Caki2 (cell line): ENCODE measurements at places on chromosomes 12 and 14. TPM values are rescaled to one million over a fixed set of nuclear protein-coding genes. Genes with fewer than 3 reads are reported as not detected.

LBHD2 gene
- 7.5 TPM in 1 of 2 replicates, not detected in the other for total RNA-seq

DTX1 gene
- not detected in 2 replicates for total RNA-seq

FGF23 gene
- not detected in 2 replicates for total RNA-seq

GDF3 gene
- total RNA-seq = not detected in 2 replicates

TROAP gene
- total RNA-seq = 12.0 and 41.5 TPM in 2 replicates

NKX2-8 gene
- 2.4 and 5.5 TPM in 2 replicates for total RNA-seq

CCDC60 gene
- not detected in 2 replicates for total RNA-seq

MYH6 gene
- total RNA-seq = not detected in 2 replicates

SRSF5 gene
- total RNA-seq = 33.9 and 55.7 TPM in 2 replicates

TRIAP1 gene
- total RNA-seq = 75.7 and 92.8 TPM in 2 replicates

CIROP gene
- total RNA-seq = not detected in 2 replicates

SDR9C7 gene
- not detected in 2 replicates for total RNA-seq

MANSC4 gene
- total RNA-seq = not detected in 2 replicates

IFI27 gene
- 287 and 560 TPM in 2 replicates for total RNA-seq

MDGA2 gene
- not detected in 2 replicates for total RNA-seq

B4GALNT3 gene
- total RNA-seq = 1.9 and 8.1 TPM in 2 replicates

NTN4 gene
- total RNA-seq = 70.3 and 91.7 TPM in 2 replicates

SRRM4 gene
- total RNA-seq = not detected in 2 replicates

GLTP gene
- total RNA-seq = 24.2 and 25.0 TPM in 2 replicates

LRRC10 gene
- not detected in 2 replicates for total RNA-seq

IL26 gene
- total RNA-seq = not detected in 2 replicates

ARHGAP9 gene
- not detected in 2 replicates for total RNA-seq

GALNT16 gene
- not detected in 2 replicates for total RNA-seq

EIF2S3B gene
- total RNA-seq = 0.12 and 0.14 TPM in 2 replicates

SPRYD4 gene
- 1.7 and 3.0 TPM in 2 replicates for total RNA-seq

SERPINA9 gene
- not detected in 2 replicates for total RNA-seq

RNF34 gene
- 37.0 and 47.9 TPM in 2 replicates for total RNA-seq

ENDOU gene
- total RNA-seq = not detected in 2 replicates

DPPA3 gene
- total RNA-seq = not detected in 2 replicates

STAT2 gene
- 89.5 and 90.1 TPM in 2 replicates for total RNA-seq

LHX5 gene
- total RNA-seq = not detected in 2 replicates

FBLN5 gene
- not detected in 2 replicates for total RNA-seq

SMCO2 gene
- 0.78 TPM in 1 of 2 replicates, not detected in the other for total RNA-seq

BCL11B gene
- total RNA-seq = 0.03 TPM in 1 of 2 replicates, not detected in the other

PTPRB gene
- total RNA-seq = 2.8 and 3.2 TPM in 2 replicates

CLECL1 gene
- total RNA-seq = not detected in 2 replicates

MDM1 gene
- 13.8 and 18.6 TPM in 2 replicates for total RNA-seq

JAG2 gene
- 1.1 and 5.0 TPM in 2 replicates for total RNA-seq

IFI27L1 gene
- 6.6 and 21.8 TPM in 2 replicates for total RNA-seq

DIO2 gene
- not detected in 2 replicates for total RNA-seq

CRACR2A gene
- 0.27 TPM in 1 of 2 replicates, not detected in the other for total RNA-seq

TESPA1 gene
- total RNA-seq = not detected in 2 replicates

FAM186B gene
- total RNA-seq = 0.64 TPM in 1 of 2 replicates, not detected in the other

RNASE3 gene
- total RNA-seq = not detected in 2 replicates

SMIM41 gene
- total RNA-seq = not detected in 2 replicates

NEUROD4 gene
- not detected in 2 replicates for total RNA-seq

TAS2R46 gene
- not detected in 2 replicates for total RNA-seq

KMT2D gene
- 10.7 and 15.2 TPM in 2 replicates for total RNA-seq

PMCH gene
- total RNA-seq = not detected in 2 replicates

KRT8 gene
- 1,565 and 1,569 TPM in 2 replicates for total RNA-seq

ST8SIA1 gene
- not detected in 2 replicates for total RNA-seq

RAPGEF3 gene
- total RNA-seq = 106 and 112 TPM in 2 replicates

ZDHHC17 gene
- 15.7 and 50.7 TPM in 2 replicates for total RNA-seq

LIN7A gene
- total RNA-seq = 10.5 and 20.9 TPM in 2 replicates

VRTN gene
- total RNA-seq = 0.03 TPM in 1 of 2 replicates, not detected in the other

EID3 gene
- total RNA-seq = 4.9 and 6.8 TPM in 2 replicates

AKAP3 gene
- 3.2 TPM in 1 of 2 replicates, not detected in the other for total RNA-seq

OSBPL8 gene
- 45.1 and 56.1 TPM in 2 replicates for total RNA-seq

SOAT2 gene
- total RNA-seq = not detected in 2 replicates

PRH1 gene
- total RNA-seq = 0.27 and 16.2 TPM in 2 replicates
